ENCODE measurements at places on chromosomes 16 and 17.

DNA sequence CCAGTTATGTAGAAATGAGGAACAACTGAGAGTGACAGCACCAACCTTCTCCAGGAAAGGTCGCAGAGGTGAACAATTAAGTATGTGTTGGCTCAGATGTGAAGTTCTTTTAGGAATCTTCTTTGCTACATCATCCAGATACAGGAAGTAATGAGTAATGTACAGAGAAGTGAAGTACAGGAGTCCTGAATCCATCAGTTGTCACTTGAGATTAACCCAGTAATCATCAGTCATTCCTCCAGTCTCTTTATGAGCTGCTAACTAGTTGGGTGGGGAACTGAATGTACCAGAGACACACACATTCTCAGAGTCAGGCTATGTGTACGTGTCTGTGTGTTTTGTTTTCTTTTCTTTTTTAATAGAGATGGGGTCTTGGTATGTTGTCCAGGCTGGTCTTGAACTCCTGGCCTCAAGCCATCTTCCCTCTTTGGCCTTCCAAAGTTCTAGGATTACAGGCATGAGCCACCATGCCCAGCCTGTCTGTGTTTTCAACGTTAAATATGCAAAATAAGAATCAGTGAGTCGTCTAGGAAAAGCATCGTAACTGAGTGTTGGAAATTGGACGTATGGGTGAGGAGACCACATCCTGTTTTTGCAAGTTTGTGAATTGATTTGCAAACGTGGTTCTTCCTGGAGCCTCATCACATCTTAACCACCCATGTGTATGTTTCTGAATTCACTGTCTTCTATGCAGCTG, 19.9 kb downstream of the ZNF200 start:
- DNase-seq = no peak

- no peak for DNase-seq
Observed at GRCh38 chr17:10264051-10264450, 65.6 kb upstream of the GAS7 start.

- DNase-seq = no peak
Observed at GRCh38 chr17:69609473-69610305, 195.2 kb downstream of the MAP2K6 start.

DNA sequence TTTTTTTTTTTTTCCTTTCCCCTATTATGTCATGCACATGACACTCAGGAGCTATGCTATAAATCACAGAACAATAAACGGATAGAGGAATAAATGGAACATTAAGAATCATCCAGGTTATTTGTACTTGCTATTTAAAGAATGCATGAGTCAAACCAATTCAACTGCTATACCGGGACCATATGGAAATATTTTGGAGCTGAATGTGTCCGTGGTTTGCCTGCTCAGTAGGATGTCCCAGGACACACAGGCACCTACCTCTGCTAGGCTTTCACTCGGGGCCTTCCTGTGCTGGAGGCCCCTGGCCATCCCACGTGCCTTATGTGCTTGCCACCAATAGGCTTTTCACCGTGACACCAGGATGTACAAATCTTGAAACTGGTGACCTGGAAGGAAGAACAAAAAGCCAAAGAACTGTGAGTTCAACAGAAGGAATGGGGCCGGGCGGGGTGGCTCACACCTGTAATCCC, 15.3 kb upstream of the SEC14L1 start:
- no peak for DNase-seq

- no peak for DNase-seq
Observed at GRCh38 chr17:47078801-47079200, 99.7 kb upstream of the RPRML start.

GRCh38 chr17:80379348-80379747, 35.6 kb upstream of the ENDOV start:
- DNase-seq = no peak

DNA sequence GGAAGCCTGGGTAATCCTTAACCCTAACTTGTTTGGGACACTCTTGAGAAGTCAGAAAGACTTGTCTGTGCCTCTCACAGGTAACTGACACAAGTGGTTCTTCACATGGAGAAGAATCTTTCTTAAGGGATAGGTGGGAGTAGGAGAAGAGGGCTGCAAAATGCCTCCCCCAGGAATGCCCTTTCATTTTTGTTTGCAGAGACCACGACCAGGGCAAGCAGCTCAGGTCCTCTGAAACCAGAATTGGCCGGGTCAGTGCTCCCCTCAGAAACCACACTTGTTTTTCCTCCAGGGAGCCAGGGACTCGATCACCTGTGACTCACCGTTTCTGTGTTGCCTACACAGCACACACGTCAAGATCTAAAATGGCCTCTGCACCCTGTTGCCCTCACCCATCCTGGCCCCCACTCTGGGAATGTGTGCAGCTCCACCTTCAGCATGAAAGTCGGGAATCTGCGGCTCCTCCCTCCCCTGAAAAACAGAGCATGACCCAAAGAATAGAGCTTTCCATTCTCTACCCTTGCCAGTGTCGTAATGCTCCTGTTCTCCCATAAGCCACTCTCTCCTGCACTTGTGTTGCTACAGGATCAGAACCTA, 36.1 kb downstream of the HNF1B start:
- no peak for DNase-seq

All from NCI-H187 (cell line).